ENCODE measurements at places on chromosomes 16 and 17.

- DNase-seq: no peak
Measured at GRCh38 chr17:33292981-33293867, at the start of gene ASIC2. TSS of gene ASIC2 (minus strand) at chr17:33293295.

GRCh38 chr16:50611332-50611934, 63.2 kb downstream of the NKD1 start:
- DNase-seq: no peak

- DNase-seq: no peak
Measured at GRCh38 chr16:85437166-85438052, 175.7 kb upstream of the GSE1 start.

- DNase-seq: no peak
Measured at GRCh38 chr16:72470541-72470940, 298.6 kb upstream of the PMFBP1 start.

GRCh38 chr16:53235851-53236250, 181.1 kb downstream of the CHD9 start:
- DNase-seq: no peak

DNA sequence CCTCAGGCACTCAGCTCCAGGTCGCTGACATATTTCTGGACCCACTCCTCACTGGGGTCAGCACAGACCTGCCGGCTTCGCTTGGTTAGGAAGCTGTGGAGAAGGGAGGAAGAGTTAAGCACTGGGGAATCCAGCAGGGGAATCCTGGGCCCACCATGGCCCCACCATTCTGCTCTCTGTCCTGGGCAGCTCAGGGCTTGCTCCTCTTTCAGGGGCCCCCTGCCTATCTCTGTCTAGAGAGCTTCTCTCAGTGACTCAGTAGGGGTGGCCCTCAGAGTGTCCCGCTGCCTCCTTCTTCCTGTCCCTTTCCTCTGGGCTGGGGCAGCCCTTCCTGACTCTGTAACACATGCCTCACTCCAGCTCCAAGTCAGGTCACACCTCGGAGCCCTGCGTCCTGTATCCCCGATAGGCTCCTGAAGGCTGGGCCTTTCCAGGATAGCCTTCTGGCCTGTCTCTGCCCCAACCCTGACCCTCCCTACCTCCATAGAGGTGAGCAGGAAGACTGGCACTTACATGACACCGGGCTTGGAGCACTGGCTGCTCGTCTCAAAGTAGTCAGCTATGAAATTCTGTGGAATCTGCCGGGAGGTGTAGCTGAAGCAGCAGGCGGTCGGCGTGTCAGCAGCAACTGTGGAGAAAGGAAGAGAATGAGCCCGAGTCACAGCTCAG, 1.1 kb downstream of the CCL3 start:
- no peak for DNase-seq

- no peak for DNase-seq
Measured at GRCh38 chr17:41912925-41913324, 5.8 kb downstream of the ACLY start.

- no peak for DNase-seq
Measured at GRCh38 chr17:66715745-66716156, 119.2 kb upstream of the CACNG5 start.

- DNase-seq: no peak
Measured at GRCh38 chr17:41421116-41421515, 3.3 kb downstream of the KRT37 start.

- no peak for DNase-seq
Measured at GRCh38 chr17:49218941-49219913, 8.7 kb downstream of the ABI3 start.

GRCh38 chr17:35817196-35817595, 7.9 kb downstream of the TAF15 start:
- no peak for DNase-seq

DNA sequence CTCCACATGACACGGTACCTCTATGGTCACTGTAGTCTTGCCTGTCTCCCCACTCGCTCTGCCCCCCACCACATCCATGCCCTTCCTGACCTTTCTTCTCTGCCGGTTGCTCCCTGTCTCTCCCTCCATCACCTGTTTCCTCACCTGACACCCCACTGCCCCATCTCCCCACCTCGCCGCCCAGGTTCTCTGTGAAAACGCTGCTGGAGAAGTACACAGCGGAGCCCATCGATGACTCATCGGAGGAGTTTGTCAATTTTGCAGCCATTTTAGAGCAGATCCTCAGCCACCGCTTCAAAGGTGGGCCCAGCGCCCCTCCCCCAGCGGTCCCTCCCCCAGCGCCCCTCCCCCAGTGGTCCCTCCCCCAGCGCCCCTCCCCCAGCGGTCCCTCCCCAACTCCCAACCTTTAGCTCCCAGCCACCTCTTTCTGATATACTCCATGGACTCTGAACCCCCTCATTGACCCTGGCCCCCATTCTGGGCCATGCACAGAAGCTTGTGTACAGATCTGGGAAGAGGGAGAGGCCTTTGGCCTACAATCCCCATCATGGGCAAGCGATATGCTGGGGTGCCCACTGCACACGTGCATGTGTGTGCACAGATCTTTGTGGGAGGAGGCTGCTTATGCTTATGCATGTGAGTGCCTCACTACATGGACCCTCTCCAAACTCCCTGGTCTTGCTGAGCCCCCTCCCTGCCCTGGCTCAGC, 4.1 kb downstream of the RUNDC3A start:
- DNase-seq: no peak

DNA sequence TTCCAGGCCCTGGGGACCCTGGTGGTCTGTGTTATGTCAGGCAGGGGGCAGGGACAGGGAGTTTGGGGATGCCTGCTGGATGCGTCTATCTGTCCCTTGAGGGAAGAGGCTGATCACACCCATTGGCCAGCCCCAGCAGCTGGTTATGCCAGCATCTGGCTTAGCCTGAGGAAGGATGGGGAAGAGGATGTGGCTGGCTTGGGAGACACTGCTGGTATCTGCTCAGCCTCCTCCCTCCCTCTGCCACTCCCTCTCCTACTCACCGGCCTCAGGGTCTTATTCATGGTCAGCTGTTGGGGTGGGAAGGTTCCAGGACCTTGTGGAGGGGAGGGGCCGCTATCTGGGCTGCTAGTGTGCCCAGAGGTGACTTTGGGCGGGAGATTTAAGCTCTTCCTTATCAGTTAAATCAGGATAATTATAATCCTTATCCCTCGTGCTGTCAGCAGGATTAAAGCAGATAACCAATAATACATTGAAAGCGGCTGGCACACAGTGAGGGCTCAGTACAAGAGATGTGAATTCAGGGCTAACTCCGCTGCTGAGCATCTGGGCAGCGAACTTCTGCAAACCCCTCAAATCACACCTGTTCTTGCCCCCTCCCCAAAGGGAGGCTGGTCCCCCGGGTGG, 36.0 kb upstream of the MLKL start:
- DNase-seq: no peak

DNA sequence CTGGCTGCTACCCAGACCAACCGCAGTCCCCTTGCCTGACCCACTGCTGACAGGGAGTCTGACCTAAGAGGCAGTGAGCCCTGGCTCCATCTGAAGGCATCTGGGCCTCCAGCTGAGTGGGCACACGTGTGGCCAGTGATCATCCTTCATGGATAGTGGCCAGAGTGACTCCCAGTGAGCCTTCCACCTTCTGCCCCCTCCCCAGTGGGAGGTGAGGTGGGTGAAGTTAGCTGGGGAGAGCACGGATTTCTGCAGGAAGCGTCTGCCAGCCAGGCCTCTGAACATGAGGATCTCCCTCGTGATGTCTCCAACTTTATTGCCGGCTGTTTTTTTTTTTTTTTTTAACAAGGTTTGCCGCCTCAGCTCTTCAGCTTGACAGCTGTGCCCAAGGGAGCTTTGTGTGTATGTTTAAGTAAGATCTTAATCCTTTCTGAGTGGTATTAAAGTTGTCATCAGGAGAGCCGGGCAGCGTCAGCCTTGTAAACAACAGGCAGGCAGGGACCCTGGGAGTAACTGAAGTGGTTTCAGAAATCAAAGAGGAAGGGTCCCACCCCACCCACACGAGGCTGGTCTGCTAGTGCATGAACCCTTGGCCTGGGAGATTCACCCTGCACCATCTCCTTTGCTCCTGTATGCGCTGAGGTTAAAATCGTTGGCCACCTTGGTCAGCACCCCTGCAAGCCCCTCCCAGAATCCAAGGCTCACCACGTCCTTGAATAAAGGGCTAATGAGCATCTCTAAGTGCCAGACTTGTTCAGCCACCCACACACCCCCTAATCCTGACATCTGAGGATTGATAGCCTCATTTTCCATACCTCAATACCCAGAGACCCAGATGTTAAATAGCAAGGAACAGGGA, 33.3 kb downstream of the RHBDL3 start:
- no peak for DNase-seq

DNA sequence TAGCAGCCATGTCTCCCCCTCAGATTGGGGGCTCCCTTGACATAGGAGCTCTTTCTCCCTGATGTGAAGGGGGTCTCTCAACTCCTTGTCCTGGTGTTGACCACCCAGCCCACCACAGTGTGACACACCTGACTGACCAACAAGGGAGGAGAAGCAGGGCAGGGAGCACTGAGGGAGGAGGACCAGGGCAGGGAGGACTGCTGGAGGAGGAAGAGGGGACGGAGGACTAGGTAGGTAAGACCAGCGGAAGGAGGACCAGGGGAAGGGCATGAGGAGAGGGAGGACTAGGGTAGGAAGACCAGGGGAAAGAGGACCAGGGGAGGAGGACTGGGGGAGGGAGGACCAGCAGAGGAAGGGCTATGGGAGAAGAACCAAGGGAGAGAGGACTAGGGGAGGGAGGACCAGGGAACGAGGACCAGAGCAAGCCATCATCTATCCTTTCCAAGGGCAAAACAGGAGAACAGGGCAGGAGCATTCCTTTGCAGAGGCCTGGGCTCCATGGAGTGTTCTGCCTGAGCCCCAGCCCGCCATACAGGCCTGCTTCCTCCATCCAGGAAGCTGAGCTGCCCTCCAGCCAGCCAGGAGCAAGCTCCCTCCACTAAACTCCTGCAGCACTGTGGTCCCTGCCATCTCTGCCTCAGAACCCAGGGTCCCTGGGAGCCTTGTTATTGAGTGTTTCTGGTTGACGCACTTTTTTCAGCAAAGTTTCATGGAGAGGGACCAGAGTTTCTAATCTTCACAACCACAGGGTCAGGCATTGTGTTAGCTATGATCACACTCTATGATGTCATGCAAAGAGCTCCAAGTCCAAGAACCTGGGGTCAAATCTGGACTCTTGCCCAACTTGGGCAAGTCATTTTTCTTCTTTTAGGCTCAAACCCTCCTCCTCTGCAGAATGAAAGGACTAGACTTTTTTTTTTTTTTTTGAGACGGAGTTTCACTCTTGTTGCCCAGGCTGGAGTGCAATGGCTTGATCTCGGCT, 15.4 kb upstream of the KRT17 start:
- DNase-seq: no peak

DNA sequence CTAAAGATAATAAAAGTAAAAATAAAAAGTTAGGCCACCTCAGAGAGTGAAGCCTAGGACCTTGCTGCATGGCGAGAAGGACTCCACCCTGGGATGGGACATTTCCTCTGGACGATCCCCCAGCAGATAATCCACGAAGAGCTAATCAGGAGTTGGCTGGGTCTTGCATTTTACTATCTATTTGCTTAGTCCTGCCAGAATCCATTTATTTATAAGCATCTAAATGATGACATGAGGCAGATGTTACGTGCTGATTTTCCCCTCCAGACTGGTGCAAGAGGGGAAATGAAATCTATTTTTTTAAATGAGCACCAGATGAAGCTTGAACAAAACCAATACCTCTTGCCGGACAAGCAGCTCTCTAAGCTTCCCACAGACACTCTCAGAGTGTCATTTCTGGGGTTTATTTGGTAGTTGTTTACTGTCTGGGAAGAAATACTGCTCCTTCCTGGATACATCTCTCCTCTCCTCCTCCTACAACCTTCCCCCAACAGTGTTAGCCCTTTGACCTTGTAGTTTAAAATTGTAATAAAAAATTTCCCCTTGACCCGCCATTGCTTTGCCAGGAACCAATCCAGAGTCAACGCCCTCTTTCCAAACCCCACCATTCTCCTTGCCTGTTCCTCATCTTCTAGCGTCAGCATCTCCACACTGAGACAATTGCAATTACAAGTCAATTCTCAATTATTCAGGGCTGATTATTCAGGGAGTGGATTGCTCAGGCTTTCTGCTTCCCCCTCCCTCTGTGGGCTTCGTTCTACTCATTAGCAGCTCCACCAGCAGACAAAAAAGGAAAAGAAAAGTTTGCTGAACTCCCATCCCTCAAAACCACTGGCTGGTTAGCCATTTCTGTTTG, 63.0 kb downstream of the GSG1L start:
- DNase-seq: no peak

GRCh38 chr17:70355185-70355584, 185.9 kb downstream of the KCNJ2 start:
- DNase-seq: no peak

- no peak for DNase-seq
Measured at GRCh38 chr16:8905795-8906591, 23.8 kb downstream of the LITAFD start.

- no peak for DNase-seq
Measured at GRCh38 chr17:71764505-71764904, 356.3 kb upstream of the SOX9 start.

DNA sequence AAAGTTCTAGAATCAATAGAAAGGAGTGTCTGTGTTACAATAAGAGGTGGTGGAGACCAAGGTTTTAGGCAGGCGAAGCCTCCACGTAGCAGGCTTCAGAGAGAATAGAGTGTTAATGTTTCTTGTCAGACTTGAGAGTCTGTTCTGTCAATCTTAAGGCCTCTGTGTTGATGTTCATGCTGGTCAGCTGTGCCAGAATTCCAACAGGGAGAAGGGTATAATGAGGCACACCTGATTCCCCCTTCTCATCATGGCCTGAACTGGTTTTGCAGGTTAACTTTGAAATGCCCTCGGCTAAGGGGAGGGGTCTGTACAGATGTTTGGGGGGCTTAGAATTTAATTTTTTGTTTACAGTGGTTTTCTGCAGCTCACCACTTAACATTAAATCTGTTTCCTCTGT, 46.0 kb downstream of the RNF112 start:
- DNase-seq: no peak

- no peak for DNase-seq
Measured at GRCh38 chr16:1469693-1470201, 5.1 kb downstream of the CLCN7 start.

DNA sequence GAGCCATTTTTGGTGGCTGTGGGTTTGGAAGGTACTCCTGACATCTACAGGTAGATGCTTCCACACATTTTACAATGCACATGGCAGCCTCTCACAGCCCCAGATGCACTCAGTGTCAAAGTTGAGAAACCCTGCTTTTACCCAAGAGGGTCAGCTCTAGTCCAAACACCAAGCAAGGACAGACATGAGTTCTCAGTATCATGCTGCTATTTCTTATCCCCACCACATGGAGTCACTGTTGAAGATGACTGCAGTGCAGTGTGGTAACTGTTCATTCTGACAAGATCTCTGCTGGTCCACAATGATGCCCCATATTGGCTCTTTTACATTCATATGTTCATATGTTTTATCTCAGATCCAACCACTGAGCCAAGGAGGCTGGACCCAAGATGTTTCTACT, 50.5 kb upstream of the SALL1 start:
- DNase-seq: no peak

- no peak for DNase-seq
Measured at GRCh38 chr16:47197536-47198179, 53.9 kb upstream of the NETO2 start.

- no peak for DNase-seq
Measured at GRCh38 chr16:11175106-11175786, 80.8 kb downstream of the SOCS1 start.

GRCh38 chr16:1428511-1428910, 2.4 kb upstream of the PERCC1 start:
- DNase-seq: no peak
